BJ (cell line): ENCODE measurements at places on chromosomes 1 and 21.
A peak's percentile ranks its signal among the peaks of the same experiment; 100 is the strongest.

DNA sequence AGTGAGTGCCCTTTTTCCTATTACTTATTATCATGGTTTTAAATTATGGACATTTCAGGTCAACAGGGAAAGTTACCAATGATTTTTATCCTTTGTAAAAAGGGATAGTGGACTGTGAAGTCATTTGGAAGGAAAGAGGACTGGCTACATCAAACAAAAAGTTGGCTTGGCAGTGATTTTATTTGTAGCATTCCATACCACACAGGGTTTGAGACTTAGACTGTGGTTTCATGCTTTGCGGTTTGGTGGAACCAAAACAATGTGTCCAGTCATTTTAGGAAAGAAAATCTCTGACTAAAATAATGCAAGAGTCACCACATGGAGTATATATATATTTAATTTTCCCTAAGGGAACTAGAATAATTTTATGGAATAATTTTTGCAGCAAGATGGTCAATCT is 239.5 kb downstream of the HMCN1 start:
- peak; percentile 79 for DNase-seq

DNA sequence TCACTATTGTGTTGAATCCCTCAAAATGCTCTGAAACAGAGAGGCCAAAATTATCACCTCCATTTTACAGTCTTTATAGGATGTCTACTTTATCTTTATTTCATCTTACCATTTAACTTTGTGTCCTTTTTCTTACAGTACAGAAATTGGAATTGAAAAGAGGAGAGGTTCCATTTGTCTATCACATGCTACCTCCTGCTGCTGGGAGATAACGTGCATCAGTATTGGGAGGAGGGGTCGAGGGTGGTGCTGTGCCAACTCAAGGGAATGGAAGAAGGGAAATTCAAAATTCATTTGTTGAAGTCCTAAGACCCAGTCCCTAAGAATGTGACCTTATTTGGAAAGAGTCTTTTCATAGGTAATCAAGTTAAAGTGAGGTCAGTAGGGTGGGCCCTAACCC is 85.3 kb downstream of the HHIPL2 start:
- DNase-seq = no peak

DNA sequence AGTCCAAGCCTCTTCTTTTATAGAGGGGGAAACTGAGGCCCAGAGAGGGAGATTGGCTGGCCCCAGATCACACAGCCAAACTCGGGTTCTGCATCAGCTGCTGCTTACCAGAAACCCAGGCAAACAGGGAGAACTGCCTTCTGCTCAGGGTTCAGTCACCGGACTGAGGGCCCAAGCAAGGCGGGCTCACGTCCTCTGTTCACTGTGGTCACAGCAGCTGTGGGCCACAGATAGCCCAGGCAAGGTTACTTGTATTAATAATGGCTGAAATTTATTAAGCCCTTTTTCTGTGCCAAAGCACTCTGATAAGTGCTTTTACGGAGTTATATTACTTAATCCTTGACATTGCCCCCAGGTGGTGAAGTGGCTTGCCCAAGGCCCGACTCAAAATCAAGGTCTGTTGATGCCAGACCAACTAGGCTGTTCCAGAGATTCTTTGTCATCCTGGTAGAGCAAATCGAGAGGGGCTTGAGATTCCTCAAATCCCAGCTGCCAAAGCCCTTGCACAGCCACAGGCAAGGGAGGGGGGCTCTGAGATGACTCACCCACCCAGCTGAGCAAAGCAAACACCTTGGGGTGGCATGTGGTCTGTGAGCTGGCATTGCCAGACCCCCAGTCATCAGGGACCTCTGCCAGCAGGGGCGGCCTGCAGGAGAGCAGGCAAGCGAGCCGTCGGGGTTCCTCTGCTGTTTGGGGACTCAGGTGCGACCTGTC is 36.5 kb downstream of the EPHB2 start:
- no peak for DNase-seq

- no peak for DNase-seq
Measured at GRCh38 chr1:66375125-66375524, 158.8 kb upstream of the SGIP1 start.

DNA sequence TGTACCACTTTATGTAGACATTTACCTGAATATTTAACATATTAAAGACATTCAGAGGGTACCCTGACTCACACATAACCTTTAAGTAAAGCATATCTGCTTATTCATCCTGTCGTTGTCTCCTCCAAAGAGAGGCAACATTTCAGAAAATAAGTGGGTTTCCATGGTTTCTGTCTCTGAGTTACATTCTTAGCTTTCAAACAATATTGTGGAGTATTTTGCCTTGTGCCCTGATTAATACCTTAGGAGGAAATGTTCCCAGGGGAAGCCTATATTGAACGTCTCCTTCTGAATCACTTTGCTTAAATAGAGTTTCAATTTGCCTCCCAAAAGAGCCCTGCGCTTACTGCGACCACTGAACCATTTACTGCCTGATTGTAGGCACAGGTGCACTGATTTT is 26.1 kb downstream of the PALMD start:
- no peak for DNase-seq

- DNase-seq = no peak
Measured at GRCh38 chr1:61081686-61082310, 563 bp upstream of the NFIA start.

DNA sequence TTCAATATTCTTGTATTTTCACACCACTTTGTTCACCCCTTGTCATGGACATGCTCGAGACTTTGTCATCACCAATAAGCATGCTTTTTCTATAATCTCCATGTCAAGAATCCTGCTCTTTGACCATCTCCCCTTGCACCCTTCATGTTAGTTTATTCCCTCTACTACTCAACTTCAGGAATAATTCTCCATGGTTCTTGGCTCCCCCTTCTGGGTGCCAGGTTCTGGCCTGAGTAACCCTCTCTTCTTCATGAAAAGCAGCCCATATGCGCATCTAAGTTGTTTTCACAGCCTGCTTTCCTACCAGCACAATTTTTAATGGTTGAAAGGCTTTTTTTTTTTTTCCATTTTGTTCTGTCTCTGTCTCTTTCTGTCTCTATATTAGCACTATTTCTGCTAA is 160.7 kb downstream of the LEPR start:
- no peak for DNase-seq

- DNase-seq = no peak
Measured at GRCh38 chr1:162035241-162035640, 11.6 kb upstream of the OLFML2B start.

DNA sequence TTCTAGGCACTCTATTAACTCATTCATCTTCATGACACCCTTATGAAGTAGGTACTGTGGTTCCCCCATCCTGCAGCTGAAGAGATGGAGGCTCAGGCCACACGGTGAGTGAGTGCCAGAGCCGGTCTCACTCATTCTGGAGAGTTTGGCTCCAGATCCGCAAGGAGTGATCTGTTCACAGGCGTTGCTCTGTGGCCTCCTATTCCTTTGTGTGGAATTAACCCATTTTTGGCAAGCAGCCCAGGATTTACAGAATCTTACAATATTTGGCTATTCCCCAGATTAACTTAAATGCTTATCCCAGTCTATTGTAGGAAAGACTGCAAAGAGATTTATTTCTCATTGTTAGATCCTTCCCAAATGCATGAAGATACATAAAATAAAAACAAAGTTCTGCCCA is 29.6 kb downstream of the KIAA0040 start:
- DNase-seq = no peak

GRCh38 chr1:4603295-4604110 is 50.9 kb upstream of the AJAP1 start:
- DNase-seq = no peak

- DNase-seq = peak; percentile 23
Measured at GRCh38 chr1:181142096-181142958, 53.8 kb downstream of the IER5 start.

GRCh38 chr1:242402956-242403355 is 121.5 kb downstream of the PLD5 start:
- DNase-seq = no peak

GRCh38 chr1:228101614-228101993 is 1.5 kb downstream of the C1orf35 start:
- no peak for DNase-seq

DNA sequence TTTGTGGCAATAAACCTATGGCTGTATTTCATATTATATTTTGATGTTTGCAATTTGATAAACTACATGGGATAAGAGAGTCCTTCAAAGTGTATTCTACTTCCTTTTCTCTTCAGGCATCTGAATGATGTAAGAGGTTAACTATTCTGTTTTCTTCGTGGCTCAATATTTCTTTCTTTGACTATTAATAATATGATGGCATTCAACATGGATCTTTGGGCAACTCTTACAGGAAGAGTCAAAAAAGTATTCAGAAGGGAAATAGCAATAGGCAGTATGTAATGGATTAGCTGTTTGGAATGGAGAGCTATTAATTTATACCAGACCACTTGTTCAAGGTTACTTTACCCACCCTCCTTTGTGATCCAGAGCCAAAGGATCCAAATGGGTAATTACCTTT is 74.4 kb downstream of the HMCN1 start:
- no peak for DNase-seq

- no peak for DNase-seq
Measured at GRCh38 chr21:45148316-45148990, 74.1 kb downstream of the ADARB1 start.

DNA sequence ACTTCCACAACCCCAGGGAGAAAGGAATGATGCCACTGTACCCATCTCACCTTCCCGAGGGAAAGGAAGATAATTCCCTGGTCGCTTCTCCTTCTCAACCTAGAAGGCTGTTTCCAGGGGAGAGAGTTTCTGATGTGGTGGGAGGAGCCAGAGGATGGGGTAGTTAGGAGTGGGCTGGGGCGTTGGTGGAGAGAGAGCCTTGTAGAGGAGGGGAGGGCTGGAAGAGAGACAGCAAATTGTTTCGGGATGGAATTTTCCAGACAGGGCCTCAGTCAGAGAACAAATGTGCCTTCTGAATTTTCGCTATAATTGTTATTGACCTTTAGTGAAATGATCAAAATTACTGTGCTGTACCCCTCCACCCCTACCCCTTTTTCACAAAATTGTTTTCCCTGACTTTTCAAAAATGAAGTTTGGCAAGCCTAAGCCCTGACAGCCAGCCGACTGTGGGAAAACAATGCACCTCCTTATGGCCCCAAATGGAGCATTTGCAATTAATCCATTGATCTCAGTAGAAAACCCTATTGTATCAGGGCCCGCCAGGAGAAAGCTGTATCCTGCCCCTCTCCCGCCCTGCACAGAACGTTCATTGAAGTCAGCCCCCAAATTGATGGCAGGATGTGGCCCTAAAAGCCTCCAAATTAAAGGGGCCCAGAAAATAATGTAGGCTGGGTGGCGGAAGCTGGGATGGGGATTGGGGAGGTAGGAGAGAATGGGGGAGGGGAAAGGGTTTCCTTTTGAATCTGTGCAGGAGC is 69.1 kb upstream of the JUN start:
- no peak for DNase-seq

DNA sequence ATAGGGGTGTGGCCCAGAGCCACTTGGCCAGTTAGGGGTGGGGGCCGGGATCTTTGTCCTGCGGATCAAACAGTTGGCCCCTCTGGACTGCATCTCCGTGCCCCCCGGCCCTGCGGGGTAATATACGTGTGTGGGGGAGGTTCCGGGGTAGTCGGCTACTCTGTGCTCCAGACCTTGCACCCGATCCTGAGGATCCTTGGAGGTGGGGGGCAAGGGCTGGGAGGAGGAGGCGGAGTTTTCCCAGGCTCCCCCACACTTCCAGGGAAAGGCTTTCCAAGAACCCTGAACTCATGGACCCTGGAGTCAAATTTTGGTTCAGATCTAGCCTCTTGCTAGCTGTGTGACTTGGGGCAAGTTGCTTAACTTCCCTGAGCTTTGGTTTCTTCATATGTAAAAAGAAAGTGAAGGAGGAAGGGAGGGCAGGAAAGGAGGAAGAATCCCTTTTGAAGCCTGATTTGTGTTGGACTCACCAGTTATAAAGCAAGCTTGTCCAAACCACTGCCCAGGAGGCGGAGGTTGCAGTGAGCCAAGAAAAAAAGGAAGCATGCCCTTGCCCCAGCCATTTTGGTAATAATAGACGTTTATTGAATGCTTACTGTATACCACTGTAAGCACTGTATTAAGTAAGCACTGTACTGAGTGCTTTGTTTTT is 686 bp downstream of the MIIP start:
- DNase-seq = no peak

DNA sequence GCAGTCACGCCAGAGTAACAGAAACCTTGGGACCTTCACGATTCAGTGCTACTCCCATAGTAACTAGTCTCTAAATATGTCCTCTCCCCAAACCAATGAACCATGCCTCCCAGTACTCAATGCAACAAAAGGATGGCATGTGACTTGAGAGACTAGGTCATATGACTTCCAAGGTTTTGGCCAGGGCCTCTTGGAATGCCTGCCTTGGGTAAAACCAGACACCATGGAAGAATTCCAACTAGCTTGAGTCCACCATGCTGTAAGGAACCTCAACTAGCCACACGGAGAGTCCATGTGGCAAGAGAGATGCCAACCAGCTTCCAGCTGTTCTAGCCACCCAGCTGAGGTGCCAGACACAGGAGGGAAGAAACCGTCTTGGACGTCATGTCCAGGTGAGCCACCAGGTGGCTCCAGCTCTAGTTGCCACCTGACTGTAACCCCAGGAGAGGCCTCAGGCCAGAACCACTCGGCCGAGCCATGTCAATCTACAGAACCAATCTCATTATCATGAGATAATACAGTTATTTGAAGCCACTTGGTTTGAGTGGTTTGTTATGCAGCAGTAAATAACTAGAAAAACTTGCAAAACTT is 115.0 kb downstream of the SYF2 start:
- no peak for DNase-seq

DNA sequence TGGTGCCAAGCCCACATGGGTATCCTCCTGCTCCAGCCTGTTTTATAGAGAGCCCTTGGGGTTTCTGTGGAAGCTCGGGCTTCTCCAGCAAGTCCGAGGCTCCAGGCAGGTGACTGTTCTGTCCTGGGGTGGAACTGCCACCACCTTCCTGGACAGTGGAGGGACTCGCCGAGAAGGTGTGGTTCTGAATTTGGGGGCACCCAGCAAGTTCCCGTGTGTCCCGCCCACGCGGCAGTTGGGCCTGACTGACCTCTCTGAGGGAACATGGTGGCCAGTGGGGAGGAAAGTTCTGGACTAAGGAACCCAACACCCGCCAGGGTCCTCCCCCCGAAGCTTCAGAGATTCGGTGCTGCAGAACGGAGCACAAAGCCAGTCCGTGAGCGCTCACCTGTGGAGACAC is 158.1 kb upstream of the C1orf174 start:
- no peak for DNase-seq

DNA sequence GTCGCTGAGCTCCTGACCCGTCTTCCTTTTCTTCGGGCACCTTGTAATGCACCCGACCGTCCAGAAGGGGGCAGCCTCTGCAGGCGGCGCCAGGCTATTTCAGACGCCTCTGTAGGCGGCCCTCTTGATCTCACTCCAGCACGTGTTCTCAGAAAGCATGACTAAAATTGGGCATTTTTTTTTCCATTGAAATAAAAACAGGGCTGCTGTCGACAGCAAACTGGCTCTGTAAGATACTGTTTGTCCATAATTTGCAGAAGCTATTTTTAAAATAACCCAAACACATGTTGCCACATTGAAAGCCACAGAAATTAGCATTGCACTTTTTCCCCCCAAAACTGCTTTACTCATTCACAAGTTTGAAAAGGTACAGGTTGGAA is 78.0 kb downstream of the STUM start:
- DNase-seq = no peak

DNA sequence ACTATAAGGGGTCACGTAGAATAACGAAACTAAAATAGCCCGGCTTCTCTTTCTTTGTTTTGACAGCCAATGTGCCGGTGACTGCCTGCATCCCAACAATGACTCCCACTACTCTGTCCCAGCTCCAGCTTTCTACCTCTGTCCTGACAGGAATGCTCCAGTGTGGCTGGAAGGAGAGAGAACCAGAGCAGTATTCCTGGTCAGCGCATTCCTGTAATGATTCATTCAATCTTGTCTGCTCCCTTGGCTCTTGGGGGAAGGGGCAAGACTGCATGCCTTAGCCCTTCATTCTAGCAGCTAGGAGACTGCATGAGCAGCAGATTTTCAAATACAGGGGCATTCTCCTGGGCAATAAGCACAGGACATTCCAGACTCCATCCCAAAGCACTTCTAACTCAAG is 132.1 kb upstream of the PRMT6 start:
- DNase-seq = no peak
